ENCODE measurements at places on chromosomes 16 and 17.

- DNase-seq = no peak
Measured at GRCh38 chr17:22570144-22570845, 878.0 kb downstream of the KCNJ18 start.

GRCh38 chr16:30715750-30716445, 16.9 kb downstream of the SRCAP start:
- DNase-seq = no peak

GRCh38 chr16:3963886-3964685, 83.6 kb upstream of the CREBBP start:
- DNase-seq = no peak

- no peak for DNase-seq
Measured at GRCh38 chr16:83762141-83762991, 45.4 kb upstream of the HSBP1 start.

DNA sequence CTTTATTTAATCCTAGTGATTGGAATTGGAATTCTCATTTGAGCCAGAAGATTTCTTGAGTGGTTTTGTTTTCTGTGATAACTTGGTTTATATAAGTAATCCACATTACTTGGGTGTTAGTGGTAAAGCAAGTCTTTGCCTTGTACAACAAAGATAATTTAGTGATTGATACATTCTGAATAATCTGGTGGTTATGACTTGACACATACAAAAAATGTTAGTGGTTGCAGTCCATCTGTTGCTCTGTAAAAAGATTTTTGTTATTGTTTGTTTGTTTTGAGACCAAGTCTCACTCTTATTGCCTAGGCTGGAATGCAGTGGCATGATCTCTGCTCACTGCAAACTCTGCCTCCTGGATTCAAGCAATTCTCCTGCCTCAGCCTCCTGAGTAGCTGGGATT, 13.2 kb downstream of the OMG start:
- no peak for DNase-seq

DNA sequence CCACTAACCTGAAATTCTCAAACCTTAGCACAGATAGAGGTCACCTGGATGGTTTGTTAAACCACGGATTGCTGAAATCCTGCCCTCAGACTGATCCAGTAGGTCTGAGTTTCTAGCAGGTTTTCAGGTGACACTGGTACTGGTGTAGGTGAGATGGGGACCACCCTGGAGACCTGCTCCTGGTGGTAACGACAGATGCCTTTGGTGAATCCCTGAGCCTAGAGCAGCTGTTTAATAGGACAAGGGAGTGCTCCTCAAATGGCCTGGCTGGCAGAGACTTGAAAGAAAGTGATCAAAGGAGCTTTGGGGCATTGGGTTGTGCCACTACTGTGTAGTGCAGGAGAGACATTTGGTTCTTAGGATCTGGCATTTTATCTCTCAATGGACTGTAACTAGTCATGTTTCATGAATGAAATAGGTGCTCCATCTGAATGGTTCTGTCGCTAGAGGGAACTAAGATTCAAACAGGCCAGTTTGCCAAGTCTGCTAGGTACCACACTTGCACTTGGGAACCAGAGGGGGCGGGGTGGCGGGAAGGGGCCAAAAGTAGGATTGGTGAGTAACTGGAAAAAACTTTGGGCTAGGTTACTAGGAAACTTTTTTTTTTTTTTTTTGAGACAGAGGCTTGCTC, 2.9 kb upstream of the IFI35 start:
- no peak for DNase-seq

GRCh38 chr17:52732841-52733240, 574.3 kb upstream of the CA10 start:
- no peak for DNase-seq

DNA sequence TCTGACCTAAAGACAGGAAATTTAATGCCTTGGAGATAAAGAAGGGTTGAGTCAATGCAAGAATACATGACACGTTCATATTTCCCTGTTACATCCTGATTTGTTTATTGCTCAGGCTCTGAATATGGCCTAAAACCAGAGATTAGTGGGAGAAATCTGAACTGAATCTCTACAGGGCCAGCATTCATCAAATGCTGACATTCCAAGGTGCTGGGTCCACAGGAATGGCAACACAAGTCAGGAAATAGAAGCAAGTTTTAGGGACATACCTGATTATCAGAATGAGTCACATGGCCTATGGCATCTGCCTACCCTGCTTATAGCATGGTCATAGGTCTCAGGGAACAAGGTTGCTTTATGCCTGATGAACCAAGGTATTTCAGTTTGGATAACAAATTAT, 117.4 kb upstream of the CES5A start:
- DNase-seq = no peak

- DNase-seq = no peak
Measured at GRCh38 chr17:6290488-6291196, 144.3 kb downstream of the AIPL1 start.

- no peak for DNase-seq
Measured at GRCh38 chr16:21608639-21609328, 9.4 kb downstream of the METTL9 start.

- DNase-seq = no peak
Measured at GRCh38 chr16:36336-36984, 16.9 kb downstream of the POLR3K start.

Measured in HS-5 (cell line).